ENCODE measurements at places on chromosomes 3 and 15.

DNA sequence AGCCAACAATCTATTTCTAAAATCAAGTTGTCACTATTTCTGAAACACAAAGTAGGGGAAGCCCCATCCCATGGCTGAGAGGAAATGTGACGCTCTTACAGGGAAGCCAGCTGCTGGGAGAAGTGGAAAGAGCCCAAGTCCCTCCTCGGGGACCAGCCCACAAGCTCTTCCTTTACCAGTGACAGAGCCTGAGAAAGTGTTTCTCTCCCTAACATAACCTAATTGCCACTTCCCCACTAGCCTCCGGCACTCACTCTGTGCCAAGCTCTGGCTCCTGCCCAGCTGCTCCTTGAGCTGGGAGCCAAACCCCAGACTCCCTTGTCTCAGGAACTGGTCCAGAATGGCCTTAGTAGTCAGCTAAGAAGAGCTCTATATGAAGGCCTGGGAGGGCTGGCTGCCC is 42.9 kb downstream of the TNFAIP8L3 start:
- H3K27me3 ChIP-seq = peaks cover 4% of the 10 kb centered on the region
- no peak overlapping the region for H3K4me3 ChIP-seq
- no peaks in the 10 kb centered on the region for H3K36me3 ChIP-seq
- H3K27ac ChIP-seq = no peak overlapping the region
- H3K4me1 ChIP-seq = no peaks in the 10 kb centered on the region
- DNase-seq = no peak

DNA sequence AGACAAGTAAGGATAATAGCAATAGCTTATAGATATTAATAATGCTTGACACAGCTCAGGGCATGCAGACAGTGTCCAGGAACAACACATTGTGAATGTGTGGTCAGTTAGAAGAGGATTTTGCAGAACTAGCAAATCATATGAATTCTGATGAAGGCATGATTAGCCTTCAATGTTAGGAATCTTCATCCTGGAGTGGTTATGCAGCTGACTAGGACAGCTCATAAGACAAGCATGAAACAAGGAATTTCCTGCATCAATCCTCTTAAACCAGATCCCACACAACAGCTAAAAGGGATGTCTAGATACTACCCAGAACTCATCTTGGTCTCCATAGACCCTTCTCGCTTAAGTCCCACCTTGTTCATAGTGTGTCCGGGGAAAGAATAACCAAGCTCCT is 499.0 kb upstream of the ATP11B start:
- DNase-seq = no peak
- peaks cover 2% of the 10 kb centered on the region for H3K27me3 ChIP-seq
- H3K4me3 ChIP-seq = no peak overlapping the region
- H3K27ac ChIP-seq = no peak overlapping the region
- H3K4me1 ChIP-seq = no peaks in the 10 kb centered on the region
- H3K36me3 ChIP-seq = no peaks in the 10 kb centered on the region

GRCh38 chr3:113953677-113954076 is 5.9 kb downstream of the ZDHHC23 start:
- H3K27me3 ChIP-seq = no peaks in the 10 kb centered on the region
- peak overlapping the region; percentile 73 for H3K27ac ChIP-seq
- no peaks in the 10 kb centered on the region for H3K36me3 ChIP-seq
- H3K4me3 ChIP-seq = no peak overlapping the region
- peaks cover 19% of the 10 kb centered on the region for H3K4me1 ChIP-seq
- DNase-seq = no peak

DNA sequence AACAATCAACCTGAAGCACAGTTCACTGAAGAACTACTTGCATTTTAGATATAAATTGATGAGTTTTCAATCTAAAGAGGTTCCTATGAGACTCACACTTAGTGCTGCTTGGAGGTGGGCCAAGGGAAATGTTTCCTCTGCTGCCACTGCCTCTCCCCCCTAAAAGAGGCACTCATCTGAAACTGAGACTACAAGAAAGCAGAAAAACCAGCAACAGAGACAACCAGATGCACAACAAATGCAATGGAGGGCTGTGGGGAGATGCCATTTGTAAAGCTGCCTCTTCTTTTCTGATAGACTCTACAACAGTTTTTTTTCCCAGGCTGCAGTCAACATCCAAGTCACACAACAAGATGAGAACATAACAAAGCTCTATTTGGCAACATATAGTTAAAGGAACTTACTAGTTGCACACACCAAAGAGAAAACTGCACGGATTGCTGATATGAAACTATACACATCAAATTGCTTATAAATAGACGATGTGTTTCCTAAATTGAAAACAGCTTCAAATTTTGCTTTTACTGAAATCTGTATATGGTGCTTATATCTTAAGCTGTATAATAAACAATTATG is 11.0 kb downstream of the TSPAN3 start:
- peak overlapping the region; percentile 52 for H3K27ac ChIP-seq
- H3K4me3 ChIP-seq = peak overlapping the region; percentile 4
- H3K4me1 ChIP-seq = peaks cover 70% of the 10 kb centered on the region
- peak; percentile 32 for DNase-seq
- no peaks in the 10 kb centered on the region for H3K36me3 ChIP-seq
- H3K27me3 ChIP-seq = no peaks in the 10 kb centered on the region

GRCh38 chr3:71694358-71694999 is 30.7 kb downstream of the EIF4E3 start:
- H3K27me3 ChIP-seq = no peaks in the 10 kb centered on the region
- H3K27ac ChIP-seq = no peak overlapping the region
- no peak for DNase-seq
- peaks cover 66% of the 10 kb centered on the region for H3K36me3 ChIP-seq

DNA sequence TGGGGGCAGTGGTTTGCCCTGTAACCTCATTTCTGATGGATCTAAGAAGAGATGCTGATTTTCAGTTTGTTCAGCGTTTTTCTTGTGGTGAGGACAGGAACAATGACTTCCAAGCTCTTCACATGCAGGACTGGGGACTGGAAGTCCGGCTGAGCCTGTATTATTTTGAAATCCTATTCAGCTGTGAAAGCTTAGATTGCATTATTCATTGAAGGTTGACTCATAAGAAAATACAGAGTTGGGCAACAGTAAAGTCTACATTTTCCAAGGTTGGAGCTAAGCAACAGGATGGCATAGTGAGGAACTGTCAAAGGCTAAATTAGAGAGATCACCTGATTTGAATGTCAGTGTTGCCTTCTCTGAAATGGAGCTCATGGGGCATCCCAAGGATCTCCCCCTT is 230.9 kb upstream of the FEZF2 start:
- peaks cover 3% of the 10 kb centered on the region for H3K27me3 ChIP-seq
- H3K27ac ChIP-seq = no peak overlapping the region
- no peak for DNase-seq
- H3K4me3 ChIP-seq = no peak overlapping the region
- no peaks in the 10 kb centered on the region for H3K36me3 ChIP-seq

- H3K4me1 ChIP-seq = no peaks in the 10 kb centered on the region
- H3K27me3 ChIP-seq = no peaks in the 10 kb centered on the region
- H3K27ac ChIP-seq = no peak overlapping the region
- no peak for DNase-seq
- no peak overlapping the region for H3K4me3 ChIP-seq
Observed at GRCh38 chr3:54171509-54171908, 49.2 kb downstream of the CACNA2D3 start.

DNA sequence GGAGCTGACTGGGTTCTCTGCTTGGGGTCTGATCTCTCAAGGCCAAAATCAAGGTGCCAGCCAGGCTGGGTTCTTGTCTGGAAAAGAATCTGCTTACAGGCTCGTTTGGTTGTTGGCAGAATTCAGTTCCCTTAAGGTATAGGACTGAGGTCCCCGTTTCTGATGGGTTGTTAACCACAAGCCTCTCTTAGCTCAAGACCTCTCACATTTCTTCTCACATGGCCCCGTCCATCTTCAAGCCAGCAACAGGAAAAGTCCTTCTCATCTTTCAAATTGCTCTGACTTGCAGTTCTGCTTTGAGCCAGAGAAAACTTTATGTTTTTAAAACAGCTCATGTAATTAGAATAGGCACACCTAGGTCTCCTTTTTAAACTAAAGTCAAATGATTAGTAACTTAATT is 20.4 kb downstream of the UACA start:
- no peak overlapping the region for H3K27ac ChIP-seq
- peaks cover 2% of the 10 kb centered on the region for H3K36me3 ChIP-seq
- no peak for DNase-seq

GRCh38 chr3:5151586-5151985 is 29.5 kb downstream of the ARL8B start:
- H3K27ac ChIP-seq = no peak overlapping the region
- peaks cover 20% of the 10 kb centered on the region for H3K36me3 ChIP-seq
- DNase-seq = no peak
- peaks cover 80% of the 10 kb centered on the region for H3K4me1 ChIP-seq
- H3K27me3 ChIP-seq = no peaks in the 10 kb centered on the region

DNA sequence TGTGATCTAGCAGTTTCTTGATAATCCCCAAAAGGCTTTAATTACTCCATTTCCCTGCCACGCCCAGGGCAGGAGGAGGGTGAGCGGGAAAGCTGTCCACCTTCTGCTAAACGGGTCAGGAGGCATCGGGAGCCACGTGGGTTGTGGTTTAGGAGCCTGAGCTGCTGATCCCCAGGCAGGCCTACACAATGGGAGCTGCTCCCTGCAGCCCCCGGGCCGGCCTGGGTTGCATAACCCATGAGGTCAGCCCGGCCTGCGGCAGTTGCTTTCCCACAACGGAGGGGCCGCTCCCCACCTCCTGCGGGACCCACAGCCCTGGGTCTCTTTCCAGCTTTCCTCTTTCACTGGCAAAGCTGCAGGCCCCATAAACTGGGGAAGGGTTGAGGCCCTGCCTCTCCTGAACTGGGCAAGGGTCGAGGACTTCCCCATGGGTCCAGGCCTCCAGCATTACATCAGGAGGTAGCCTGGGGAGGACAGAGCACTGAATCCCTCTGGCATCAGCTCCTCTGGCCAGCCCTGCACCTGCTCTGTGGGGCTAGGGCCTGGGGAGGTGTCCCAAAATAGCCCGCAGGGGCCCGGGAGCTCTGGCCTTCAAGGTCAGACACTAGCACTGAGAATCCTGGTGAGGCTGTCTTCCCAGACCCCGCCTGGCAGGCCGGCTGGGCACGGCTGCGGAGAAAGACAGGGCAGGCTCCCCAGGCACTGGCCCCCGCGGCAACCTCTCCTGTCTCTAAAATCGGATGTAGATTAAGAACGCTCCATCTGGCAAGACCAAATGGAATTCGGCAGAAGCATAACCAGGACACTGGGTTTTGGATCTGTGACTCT is 47.3 kb downstream of the ZDHHC19 start:
- H3K4me1 ChIP-seq = peaks cover 13% of the 10 kb centered on the region
- no peaks in the 10 kb centered on the region for H3K27me3 ChIP-seq
- DNase-seq = no peak
- no peak overlapping the region for H3K4me3 ChIP-seq

DNA sequence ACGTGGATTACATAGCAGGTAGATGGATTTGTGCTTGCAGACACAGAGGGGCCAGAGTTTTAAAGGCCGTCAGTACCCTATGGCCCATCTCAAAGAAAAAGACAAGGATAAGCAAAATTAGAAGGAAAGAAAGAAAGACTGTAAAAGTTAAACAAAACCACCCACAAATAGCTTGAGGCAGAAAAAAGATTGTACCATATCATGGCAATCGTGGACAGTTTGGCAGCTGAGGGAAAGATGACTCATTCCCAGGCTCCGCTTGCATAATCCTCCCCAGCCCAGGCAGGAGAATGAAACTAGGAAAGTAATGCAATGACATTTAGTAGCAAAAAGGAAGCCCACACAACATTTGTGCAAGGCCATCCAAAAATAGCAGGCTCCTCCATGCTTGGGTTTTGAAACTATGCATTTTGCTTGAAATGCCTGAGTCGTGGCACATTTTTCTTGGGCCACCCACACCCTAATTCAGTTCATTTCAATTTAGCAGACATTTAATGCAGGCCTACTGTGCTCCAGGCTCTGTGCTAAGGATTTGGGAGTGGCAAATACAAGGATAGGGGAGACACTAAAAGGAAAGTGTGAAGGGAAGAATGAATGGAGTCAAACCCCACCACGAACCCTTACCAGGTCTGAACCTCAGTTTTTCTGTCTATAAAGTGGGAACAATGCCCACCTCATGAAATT is 40.9 kb upstream of the SMAD3 start:
- no peak overlapping the region for H3K27ac ChIP-seq
- DNase-seq = no peak
- peaks cover 4% of the 10 kb centered on the region for H3K4me1 ChIP-seq
- no peaks in the 10 kb centered on the region for H3K36me3 ChIP-seq
- peaks cover under 1% of the 10 kb centered on the region for H3K27me3 ChIP-seq

- no peak overlapping the region for H3K4me3 ChIP-seq
- peaks cover 5% of the 10 kb centered on the region for H3K27me3 ChIP-seq
- no peak for DNase-seq
- H3K4me1 ChIP-seq = peaks cover 5% of the 10 kb centered on the region
- H3K36me3 ChIP-seq = no peaks in the 10 kb centered on the region
- no peak overlapping the region for H3K27ac ChIP-seq
Observed at GRCh38 chr15:73936181-73936580, 9.9 kb downstream of the LOXL1 start.

- H3K27me3 ChIP-seq = peaks cover 8% of the 10 kb centered on the region
- no peak for DNase-seq
- peaks cover 2% of the 10 kb centered on the region for H3K4me1 ChIP-seq
- no peak overlapping the region for H3K27ac ChIP-seq
Observed at GRCh38 chr3:194170793-194171192, 34.8 kb downstream of the HES1 start.

DNA sequence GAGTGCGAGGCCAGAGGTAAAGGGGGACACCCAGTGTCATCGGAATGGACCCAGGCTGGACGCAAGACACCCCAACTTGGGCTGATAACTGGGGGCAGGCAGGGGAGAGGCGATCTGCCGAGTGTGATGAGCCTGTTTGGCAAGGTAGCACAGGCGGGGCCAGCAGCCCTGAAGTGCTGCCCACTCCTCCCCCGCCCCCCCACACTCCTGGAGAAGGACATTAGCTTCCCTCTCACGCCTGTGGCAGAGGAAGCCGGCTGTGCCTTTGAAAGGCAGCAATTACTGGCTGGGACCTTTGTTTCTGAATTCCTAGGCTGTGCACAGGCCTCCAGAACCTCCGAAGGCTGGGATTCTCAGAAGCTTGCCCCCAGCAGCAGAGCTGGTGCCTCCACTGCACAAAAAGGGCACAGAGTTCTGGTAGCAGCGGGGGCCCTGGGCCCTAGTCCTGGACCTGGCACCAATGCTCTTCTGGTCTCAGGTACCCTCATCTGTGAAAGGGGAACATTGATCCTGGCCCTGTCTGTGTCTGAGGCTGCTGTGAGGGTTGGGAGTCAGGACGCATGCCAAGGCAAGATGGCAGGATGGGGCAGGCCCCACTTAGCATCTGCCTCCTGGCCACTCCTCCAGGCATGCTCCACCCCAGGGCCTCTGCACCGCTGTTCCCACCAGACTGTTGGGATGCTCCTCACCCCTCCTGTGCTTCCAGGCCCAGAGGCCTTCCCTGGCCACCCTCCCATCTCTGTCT is 28.6 kb downstream of the IQSEC1 start:
- DNase-seq = no peak
- no peaks in the 10 kb centered on the region for H3K27me3 ChIP-seq
- H3K36me3 ChIP-seq = no peaks in the 10 kb centered on the region
- H3K27ac ChIP-seq = peak overlapping the region; percentile 12
- no peak overlapping the region for H3K4me3 ChIP-seq
- H3K4me1 ChIP-seq = peaks cover 31% of the 10 kb centered on the region

GRCh38 chr3:33642806-33643205 is 75.2 kb downstream of the CLASP2 start:
- peaks cover 28% of the 10 kb centered on the region for H3K36me3 ChIP-seq
- no peaks in the 10 kb centered on the region for H3K27me3 ChIP-seq
- DNase-seq = no peak
- H3K4me3 ChIP-seq = no peak overlapping the region
- H3K27ac ChIP-seq = no peak overlapping the region
- peaks cover 8% of the 10 kb centered on the region for H3K4me1 ChIP-seq

GRCh38 chr3:101388706-101389105 is 68.3 kb upstream of the IMPG2 start:
- peaks cover 57% of the 10 kb centered on the region for H3K4me1 ChIP-seq
- H3K27me3 ChIP-seq = no peaks in the 10 kb centered on the region
- peaks cover 48% of the 10 kb centered on the region for H3K36me3 ChIP-seq
- H3K27ac ChIP-seq = peak overlapping the region; percentile 64
- H3K4me3 ChIP-seq = no peak overlapping the region
- DNase-seq = no peak
